ENCODE measurements at places on chromosomes 16 and 17.
A peak's percentile ranks its signal among the peaks of the same experiment; 100 is the strongest.

- DNase-seq = no peak
These were observed 5.8 kb downstream of the FOXN1 start for GRCh38 chr17:28511858-28512461.

DNA sequence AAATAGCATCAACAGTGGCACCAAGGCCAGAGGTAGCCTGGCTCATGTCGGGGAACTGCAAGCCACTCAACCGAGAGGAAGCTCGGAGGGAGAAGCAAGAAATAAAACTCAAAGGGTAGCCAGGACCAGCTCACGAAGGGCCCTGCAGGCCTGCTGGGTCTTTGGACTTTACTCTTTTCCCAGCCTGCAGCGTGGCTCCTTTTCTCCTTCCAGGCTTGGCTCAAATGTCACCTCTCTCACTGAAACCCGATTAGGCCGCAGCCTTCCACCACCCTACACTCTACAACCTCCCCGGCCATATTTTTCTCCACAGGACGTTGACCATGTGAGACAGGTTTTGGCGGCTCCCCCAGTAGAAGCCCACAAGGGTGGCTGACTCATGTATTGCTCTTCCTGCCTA lies 38.1 kb downstream of the CALB2 start:
- no peak for DNase-seq

DNA sequence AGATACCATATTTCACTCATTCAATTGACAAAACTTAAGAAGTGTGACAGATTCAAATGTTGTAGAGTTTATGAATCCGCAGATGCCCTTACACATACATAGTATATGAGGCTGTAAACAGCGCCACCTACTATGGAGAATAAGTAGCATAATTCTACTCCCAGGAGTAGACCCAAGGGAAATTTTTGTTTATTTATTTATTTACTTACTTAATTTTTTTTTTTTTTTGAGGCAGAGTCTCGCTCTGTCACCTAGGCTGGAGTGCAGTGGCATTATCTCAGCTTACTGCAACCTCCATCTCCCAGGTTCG lies 35.5 kb downstream of the GAN start:
- DNase-seq = no peak

- DNase-seq = no peak
These were observed 14.5 kb upstream of the RNF222 start for GRCh38 chr17:8412089-8412488.

- DNase-seq = peak; percentile 25
These were observed 1.2 kb downstream of the USP7 start for GRCh38 chr16:8962393-8963009.
